Hematopoietic multipotent progenitor cell (in vitro differentiated cells): ENCODE measurements at places on chromosomes 3 and 15.

DNA sequence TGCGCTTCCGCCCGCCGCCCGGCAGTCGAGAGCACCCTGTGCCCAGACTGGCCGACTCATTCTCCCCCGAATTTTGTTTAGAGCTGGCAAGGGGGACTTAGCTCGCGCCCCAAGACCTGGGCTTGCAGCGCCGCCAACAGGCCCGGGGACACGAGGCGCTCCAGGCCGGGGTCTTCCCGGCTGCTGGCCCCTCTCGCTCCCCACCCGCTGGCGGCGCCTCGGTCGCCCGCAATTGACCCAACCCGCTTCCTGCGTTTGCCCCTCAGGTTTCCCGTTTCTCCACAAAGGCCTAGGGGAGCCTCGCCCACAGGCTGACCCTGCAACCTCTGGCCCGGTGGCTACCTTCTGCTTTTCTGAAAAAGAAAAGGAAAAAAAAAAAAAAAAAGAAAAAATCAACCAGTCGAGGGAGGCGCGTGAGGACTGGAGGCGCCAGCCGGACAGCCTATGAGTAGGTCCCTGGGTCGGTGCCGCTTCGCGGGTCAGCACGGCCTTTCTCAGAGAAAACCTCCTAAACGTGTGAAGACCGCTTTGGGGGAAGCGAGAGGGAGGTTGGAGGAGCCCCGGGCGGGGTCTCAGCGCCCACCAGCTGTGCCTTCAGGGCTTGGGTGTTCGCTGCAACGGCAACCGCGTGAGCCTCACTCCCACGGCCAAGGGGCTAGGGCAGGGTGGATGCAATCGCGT lies 7.2 kb downstream of the FOXL2 start:
- no peak for DNase-seq

DNA sequence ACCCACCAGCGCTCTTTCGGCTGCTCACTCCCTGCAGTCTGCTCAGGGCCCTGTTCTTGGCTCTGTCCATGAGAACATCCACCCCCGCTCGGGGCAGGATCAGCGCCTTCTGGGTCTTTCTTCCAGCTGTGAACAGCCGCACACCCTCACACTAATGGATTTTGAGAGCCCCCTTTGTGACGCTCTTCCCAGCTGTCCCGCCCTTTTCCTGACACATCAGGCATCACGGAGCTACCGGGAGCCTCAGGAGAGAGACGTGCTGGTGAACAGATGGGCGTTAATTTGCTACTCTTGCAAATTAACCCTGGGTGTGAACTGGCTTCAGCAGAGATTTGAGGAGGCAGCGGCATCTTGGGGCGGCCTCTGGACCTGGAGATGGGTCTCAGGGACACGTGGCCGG lies 113.0 kb downstream of the TMEM266 start:
- DNase-seq: no peak

GRCh38 chr3:97425002-97425401 lies 339.6 kb upstream of the ARL6 start:
- no peak for DNase-seq

DNA sequence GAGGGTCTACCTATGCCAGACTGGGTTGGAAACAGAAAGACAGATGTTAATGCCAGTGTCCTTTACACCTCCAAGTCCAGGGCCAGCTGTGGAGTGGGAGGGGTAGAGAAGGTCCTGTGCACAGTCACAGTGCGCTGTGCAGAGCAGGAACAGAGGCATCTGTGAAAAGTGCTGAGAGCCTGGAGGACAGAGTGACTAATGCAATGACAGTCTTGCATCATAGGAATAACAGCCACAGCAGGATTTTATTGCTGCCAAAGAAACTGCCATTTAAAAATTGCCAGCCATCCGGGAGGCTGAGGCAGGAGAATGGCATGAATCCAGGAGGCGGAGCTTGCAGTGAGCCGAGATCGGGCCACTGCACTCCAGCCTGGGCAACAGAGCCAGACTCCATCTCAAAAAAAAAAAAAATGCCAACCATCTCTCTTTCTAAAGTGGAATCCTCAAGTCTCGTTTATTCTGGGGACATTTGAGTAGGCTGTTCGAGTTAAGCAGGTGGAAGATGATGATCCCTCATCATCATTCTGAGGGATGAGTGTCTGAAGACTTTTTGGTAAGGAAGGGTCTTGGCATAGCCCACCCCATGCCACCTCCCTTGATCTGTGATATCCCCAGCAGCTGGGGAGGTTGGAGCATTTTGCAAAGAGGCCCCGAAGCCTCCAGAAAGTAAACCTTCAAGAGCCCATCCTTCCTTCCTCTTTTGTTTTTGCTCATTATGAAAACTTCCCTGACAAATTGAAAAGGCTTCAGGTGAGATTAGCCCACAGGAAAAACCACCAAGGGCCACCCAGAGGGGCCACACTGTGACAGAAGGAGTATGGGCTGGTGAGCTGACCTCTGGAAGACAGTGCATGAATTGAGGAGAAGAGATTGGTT lies 7.7 kb downstream of the CCR2 start:
- no peak for DNase-seq

GRCh38 chr15:91925794-91926193 lies 72.3 kb downstream of the SLCO3A1 start:
- DNase-seq: no peak

DNA sequence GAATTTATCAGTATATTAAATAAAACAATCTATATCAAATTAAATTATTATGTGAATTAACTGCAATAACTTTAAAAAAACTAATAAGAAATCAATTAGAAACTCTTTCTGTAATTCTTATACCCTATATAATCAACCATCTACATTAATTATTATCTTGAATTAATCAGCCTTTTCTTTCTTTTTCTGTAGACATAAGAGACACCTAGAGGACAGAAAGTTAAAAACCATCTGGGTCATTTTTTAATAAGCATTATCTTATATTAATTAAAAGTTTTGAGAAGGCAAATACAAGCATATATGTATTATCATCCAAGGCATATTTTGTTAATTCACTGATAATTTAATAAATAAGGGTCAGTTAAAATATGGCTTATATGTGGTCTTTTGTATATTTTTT lies 24.2 kb upstream of the SLC25A26 start:
- DNase-seq: no peak

GRCh38 chr3:126456211-126456610 lies 19.5 kb downstream of the ZXDC start:
- DNase-seq: no peak

GRCh38 chr3:184660931-184661330 lies 50.9 kb downstream of the MAGEF1 start:
- DNase-seq: peak; percentile 27

GRCh38 chr3:88657459-88657858 lies 450.0 kb upstream of the EPHA3 start:
- DNase-seq: no peak

DNA sequence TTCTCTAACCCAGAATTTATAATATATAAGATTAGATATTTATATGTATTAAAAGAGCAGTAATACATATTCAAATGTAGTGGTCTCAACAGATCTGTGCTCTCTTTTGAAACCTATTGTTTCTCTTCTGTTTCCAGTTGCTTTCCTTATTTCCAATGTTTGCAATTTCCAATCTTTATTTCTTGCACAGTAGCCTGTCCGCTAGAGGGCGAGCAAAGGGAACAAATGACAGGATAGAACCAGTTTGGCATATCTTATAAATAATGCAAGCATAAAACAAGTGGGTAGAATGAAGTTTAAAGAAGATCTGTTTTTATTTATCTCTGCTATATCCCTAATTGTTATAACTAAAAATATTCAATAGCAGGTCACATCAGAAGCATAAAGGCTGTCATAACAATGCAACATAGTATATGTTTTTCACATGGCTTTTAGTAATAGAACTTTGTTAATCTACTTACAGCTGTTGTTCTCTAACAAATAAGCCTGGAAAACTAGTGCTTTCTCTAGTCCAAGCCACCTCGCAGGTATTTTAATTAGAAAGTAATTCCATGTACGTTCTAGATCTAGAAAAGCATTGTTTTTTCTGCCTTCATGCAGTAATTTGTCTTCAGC lies 15.1 kb upstream of the TCAIM start:
- DNase-seq: peak; percentile 83

DNA sequence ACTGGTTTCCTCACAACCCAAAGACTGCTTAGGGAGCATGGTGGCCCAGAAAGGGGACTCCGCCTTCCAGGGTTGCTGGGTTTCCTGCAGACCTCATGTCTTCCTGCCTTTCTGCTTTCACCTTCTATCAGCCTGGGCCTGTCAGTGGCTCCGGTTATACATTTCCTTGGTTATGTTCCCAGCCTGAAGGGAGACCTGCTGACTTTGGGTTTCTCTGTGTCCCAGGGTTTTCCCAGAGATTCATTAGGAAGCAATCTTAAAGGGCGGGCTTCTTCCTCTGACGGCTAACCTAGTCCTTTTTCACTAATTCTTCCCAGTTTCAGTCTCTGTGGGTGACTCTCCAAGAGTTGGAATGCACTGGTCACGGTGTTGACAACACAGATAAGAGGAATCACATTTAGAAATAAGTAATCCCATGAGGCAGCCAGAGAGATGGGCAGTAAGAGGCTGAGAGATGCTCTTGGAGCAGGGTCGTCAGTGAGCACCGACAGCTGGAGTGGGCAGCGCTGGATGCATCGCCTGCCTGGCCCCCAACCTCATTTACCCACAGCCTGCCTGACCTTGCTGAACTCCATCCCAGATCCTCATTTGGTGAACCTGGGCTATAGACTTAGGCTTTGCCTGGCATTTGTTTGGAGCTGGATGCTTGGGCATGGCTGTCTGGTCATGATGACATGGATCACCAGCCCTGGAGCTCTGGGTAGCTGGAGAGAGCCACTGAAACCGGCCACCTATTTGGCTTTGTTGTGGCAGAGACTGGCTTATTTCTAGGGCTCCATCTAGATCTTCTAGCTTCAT lies 10.0 kb upstream of the EHD4 start:
- DNase-seq: no peak

DNA sequence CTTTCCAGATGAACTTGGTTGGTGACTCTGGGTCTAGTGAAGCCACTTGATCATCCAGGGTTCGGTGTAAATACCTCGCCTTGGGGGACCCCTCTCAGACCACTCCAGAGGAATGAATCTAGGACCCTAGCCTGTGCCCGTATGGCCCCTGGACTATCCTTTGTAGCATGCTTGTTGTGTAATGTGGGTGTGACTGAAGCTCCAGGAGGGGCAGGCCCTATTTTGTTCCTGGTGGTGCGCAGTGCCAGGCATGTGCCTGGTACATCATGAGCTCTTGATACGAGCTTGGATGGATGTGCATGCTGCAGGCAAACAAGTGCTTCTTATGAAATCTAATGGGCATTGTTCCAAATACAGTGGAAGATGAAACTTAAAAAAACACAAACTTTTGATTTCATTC lies 82.8 kb downstream of the EBLN2 start:
- DNase-seq: no peak

GRCh38 chr3:123809597-123809996 lies 74.5 kb downstream of the MYLK start:
- no peak for DNase-seq

DNA sequence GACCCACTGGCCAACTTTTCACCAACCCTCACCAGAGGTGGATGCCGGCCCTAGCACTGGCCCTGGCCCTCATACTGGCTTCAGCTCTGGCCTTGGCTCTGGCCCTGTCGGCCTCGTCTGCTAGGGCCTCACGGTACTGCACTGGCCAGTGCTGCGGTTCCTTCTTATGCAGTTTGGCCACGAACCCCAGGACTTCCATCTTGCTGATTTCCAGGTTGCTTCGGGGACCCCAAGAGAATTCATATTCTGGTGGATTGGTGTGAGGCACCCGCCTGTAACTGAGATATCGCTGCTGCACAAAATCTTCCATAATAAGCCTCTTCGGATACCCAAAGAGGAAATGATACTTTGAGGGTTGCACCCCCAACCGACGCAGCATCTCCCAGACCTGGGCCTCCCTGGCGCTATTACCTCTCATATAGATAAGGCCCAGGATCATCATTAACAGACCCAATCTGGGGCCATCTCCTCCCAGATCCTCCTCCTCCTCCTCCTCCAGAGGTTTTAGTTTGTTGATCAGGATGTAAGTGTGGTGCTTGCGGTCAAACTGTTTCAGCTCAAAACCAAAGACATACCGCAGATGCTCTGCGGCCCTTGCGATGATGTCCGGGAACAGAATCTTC lies 883 bp downstream of the MAGEF1 start:
- peak; percentile 56 for DNase-seq

GRCh38 chr3:16987141-16987540 lies 102.4 kb downstream of the PLCL2 start:
- no peak for DNase-seq

DNA sequence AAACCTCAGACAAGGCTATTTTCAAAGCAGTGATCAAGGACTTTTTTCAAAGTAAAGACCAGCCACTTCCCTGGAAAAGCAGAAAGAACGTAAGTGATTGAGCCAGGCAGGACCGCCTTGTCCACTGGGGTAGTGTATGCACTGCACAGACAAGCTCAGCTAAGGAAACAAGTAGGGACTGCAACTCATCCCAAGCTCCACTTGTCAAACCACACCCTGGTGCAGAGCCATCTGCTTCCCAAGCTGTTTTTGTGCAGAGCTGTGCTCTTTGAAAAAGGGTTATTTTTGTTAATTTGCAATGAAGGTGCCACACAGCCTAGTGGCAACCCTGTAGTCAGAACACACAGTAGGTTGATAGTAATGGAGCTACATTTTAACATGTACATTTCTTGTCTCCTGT lies 193.3 kb downstream of the ADAMTS9 start:
- DNase-seq: no peak

DNA sequence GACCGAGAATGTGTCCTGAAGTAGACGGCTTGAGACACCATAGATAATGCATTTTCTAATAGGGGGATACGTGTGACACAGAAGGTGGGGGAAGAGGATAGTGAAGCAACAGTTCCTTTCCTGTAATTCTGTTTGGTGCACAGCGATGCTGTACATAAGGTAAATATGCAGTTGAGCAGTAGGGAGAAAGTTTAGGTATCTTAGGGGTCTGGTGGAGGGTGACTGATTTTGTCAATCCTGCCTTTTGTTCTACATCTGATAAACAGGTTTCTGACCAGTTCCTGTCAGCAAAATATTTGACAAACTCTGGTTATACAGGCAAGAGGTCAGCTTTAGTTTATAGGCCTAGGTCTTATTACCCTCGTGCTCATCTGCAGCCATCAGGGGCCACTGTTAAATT lies 71.3 kb downstream of the TRAK1 start:
- no peak for DNase-seq

GRCh38 chr3:73827725-73828211 lies 203.0 kb upstream of the PDZRN3 start:
- DNase-seq: no peak

GRCh38 chr15:56205061-56205876 lies 38.4 kb downstream of the RFX7 start:
- DNase-seq: no peak

DNA sequence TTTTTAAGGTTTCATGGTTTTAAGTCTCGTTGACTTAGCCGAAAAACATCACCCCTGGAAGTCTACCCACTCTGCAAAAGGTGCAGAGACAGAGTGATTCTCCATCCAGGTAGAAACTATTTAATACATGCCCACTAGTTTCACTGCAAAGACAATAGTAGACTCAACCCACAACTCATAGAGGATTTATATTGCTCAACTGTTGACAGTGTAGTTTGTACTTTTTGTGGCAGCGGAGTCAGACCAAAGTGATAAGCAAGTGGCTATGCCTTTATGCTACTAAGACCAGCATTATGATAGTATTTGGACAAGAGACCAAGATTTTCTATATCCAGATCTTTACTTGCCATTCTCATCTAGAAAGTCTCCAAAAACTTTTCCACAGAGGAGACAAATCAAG lies 98.8 kb upstream of the ZBTB20 start:
- DNase-seq: no peak

GRCh38 chr3:128296469-128297251 lies 143.4 kb downstream of the EEFSEC start:
- no peak for DNase-seq
